ENCODE measurements at places on chromosomes 16 and 17.

- no peak for DNase-seq
Observed at GRCh38 chr17:27049104-27049784, 244.7 kb upstream of the WSB1 start.

DNA sequence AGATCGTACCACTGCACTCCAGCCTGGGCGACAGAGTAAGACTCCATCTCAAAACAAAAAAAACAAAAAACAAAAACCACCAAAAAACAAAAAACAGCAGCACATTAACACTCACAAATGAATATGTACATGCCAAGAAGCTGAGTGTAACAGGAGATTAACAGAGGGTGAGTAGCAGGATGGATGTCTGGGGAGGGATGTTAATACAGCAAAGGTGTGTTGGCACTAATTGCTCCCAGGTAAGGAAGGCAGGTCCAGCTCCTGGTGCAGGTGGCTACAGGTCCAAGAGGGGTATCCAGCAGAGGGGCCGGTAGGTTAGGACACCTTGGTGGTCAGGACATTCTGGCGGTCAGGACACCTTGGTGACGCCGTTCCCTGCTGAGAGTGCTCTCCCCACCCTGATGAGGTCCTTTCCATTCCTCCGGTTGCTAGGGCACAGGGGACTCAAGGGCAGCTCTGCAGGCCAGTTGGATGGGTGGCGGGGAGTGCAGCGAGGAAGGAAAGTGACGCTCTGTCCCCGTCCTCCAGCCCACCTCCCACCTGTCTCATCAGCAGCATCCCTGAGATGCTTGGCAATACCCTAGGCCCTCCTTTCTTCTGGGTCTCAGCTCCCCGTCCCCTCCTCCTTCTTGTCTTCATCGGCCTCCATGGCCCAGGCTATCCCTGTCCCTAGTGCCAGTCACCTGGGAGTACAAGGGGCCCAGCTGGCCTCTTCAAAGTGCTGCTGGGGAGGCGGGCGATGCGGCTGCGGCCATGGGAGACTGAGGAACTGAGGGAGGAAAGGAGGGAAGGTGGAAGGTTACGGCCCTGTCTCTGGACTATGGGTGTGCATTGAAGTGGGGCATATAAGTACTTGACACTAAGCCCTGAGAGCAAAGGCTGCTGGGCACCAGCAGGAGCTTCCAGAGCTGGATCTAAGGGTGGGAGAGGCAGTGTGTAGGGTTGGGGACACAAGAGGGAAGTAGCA, 10.7 kb upstream of the GFAP start:
- DNase-seq: no peak

DNA sequence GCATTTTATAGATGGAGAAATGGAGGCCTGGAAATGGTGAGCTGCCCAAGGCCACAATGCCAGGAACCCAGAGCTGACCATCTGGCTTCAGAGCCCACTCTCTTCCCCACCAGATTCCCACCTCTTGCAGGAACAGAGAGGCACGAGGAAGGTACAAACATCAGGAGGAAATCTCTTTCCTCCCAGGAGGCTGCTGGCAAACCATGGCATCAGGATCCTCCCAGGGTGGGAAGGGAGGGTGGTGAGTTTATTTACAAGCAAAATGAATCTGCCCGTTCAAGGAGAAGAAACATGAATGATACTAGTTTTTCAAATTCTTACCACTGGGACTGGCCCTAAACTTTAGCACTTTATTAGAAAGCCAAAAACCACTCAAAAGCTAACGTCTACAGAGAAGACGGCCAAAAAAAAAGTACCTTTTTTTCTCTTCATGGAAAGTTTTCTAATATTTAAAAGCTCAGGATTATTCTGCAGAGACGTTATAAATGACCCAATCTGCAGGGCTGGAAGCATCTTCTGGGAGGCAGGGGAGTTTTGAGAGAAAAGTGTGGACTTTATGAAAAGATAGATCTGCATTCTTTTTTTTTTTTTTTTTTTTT, 79.1 kb downstream of the NXN start:
- no peak for DNase-seq

DNA sequence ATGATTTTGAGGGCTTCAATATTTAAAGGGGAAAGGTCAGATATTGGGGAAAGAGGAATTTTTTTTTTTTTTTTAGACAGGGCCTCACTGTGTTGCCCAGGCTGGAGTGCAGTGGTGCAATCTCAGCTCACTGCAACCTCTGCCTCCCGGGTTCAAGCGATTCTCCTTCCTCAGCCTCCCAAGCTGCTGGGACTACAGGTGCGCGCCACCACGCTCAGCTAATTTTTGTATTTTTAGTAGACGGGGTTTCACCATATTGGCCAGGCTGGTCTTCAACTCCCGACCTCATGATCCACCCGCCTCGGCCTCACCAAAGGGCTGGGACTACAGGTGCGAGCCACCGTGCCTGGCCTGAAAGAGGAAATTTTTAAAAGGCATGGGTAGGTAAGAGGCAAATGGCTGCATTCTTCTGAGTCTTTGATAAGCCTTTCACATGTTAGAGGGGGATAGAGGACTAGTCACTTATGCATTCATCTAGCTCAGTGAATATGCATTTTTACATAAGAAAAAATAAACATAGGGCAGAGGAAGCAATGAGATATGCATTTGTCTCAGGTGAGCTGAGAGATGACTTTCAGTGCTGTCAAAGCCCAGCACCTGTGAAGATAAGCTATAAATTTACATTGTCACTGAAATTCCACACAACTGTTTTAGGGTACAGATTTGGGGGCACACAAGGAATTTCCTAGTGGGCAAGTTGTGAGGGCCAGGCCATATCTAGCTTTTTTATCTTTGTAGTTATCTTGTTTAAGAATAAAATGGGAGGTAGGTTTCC, 1.1 kb upstream of the FCSK start:
- DNase-seq: no peak

- DNase-seq: no peak
Observed at GRCh38 chr16:72963533-72964315, 84.2 kb downstream of the ZFHX3 start.

DNA sequence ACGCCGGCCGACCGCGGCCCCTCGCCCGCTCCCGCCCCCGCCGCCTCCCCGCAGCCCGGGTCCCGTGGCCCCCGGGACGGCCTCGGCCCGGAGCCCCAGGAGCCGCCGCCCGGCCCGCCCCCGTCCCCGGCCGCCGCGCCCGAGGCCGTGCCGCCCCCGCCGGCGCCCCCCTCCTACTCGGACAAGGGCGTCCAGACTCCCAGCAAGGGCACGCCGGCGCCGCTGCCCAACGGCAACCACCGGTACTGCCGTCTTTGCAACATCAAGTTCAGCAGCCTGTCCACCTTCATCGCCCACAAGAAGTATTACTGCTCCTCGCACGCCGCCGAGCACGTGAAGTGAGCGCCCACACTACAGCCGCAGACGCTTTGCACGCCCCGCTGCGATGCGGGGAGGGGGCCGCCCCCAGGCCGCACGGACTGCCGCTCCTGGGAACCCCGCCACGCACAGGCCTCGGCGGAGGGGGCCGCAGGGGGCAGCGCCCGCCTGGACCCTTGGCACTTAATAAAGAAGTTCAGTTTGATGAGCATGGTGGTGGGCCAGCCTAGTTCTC, 35.5 kb upstream of the ZC3H18 start:
- DNase-seq: peak; percentile 40

- no peak for DNase-seq
Observed at GRCh38 chr17:38469875-38470274, 41.6 kb downstream of the ARHGAP23 start.

DNA sequence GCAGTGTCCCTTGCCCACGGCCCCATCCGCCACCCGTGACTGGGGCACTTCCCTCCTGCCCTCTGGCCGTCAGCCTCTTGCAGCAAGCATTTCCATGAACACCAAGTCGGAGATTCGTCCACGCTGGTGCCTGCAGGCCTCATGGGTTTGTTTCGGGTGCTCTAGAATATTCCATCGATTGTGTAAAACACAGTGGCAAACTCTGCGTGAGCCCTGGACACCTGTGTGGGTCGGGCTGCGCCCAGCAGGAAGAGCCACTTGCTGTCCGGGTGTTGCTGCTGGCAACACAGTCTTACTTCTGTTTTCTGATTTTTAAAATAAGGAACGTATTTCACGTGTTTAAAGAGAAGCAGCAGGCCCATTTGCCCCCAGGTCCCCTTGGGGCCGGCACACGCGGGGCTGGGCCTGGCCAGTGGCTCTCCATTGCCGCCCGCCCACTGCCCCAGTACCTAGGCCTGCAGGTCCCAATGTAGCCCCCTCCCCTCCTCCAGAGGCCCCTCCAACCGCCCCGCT, 10.0 kb downstream of the CYBC1 start:
- no peak for DNase-seq

- DNase-seq: no peak
Observed at GRCh38 chr17:67281743-67282142, 36.7 kb upstream of the HELZ start.

GRCh38 chr17:57494443-57494842, 238.1 kb downstream of the MSI2 start:
- no peak for DNase-seq

- no peak for DNase-seq
Observed at GRCh38 chr16:48574140-48574539, 35.8 kb downstream of the N4BP1 start.

- DNase-seq: no peak
Observed at GRCh38 chr16:61946019-61946418, 90.2 kb downstream of the CDH8 start.

GRCh38 chr17:6075050-6075449, 4.9 kb downstream of the WSCD1 start:
- DNase-seq: no peak

GRCh38 chr17:58047376-58048150, 35.7 kb upstream of the DYNLL2 start:
- no peak for DNase-seq

Data from CD4-positive, alpha-beta T cell treated with Interleukin-10 for 1 hour (primary cell).